ENCODE measurements at places on chromosomes 3 and 15.

GRCh38 chr3:168425936-168426595 is 330.3 kb upstream of the GOLIM4 start:
- no peak for DNase-seq

DNA sequence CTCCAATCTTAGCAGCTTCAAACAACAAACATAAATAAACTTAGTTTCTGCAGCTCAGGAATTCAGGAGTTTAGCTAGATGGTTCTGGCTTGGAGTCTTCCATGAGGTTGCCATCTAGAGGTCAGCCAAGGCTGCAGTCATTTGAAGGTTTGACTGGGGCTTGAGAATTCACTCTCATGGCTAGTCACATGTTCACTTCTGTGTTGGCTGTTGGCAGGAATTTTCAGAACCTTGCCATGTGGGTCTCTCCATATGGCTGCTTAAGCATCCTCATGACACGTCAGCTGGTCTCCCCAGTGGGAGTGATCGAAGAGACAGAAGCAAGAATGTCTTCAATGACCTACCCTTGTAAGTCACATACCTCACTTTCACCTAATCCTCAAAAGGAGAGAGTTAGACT is 269.2 kb upstream of the CNTN3 start:
- DNase-seq: no peak

DNA sequence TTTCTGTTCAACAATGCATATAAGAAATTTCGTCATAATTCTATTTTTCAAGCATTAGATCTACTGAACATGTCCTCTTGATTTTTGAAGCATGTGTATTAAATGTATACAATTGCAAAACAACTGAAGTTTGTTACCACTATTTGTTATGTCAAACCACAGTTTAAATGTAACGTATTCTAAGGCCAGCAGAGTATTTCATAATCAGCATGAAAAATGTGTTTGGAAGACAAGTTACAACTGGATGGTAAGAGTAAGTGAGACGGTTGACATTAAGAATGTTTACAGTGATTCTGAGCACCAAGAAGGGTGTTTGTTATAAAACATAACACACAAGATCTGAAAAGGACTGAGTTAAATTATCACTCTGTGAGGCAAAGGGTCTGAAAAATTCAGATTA is 738.4 kb downstream of the PLOD2 start:
- no peak for DNase-seq

DNA sequence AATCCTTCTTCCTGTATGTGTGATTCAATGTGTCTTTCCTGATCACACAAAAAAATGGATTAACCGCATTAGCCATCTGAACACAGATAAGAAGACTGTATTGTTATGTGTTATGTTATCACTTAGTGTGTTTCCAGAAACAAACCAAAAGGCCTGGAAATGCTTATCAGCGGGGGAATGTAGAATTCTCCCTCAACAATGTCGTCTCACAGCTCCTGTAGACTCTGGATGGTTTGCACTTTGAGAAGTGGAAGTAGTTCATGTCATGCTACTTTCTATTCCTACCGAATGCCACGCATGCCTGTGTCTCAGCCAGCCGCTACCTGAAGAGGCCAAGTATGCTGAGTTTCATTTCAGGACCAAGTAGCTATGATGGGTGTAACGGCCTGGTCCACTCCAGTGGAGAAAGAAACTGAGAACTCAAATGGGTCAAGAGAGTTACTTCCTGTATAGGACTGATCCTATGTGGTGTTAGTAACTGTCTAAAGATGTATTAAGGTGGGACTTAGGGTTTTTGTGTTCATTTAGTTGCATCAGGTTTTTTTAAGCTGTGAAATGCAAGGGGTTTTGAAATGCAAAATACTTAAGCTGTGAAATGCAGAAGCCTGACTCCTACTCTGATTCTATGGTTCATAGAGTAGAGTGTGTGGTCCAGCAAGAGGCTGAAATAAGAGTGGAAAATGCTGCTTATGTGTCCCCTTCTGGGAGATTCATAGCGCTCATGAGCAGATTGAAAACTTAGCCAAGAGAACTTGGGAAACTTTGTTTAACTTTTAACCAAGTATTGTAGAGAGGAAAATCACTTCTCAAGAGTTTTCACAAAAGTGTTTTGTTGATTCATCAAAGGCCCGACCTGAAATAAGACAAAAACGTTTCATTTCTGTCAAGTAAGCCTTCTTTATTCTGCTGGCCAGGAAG is 118.5 kb upstream of the LMOD3 start:
- no peak for DNase-seq

- no peak for DNase-seq
Measured at GRCh38 chr3:22981861-22982260, 221.3 kb upstream of the UBE2E2 start.

- no peak for DNase-seq
Measured at GRCh38 chr15:80502782-80503181, 98.6 kb downstream of the ARNT2 start.

GRCh38 chr15:64665179-64665578 is 110.2 kb downstream of the RBPMS2 start:
- DNase-seq: no peak

GRCh38 chr15:71357321-71357732 is 242.1 kb downstream of the THSD4 start:
- no peak for DNase-seq

GRCh38 chr3:51670053-51670822 is 814 bp upstream of the TEX264 start:
- no peak for DNase-seq

GRCh38 chr15:90594301-90594738 is 64.6 kb downstream of the CRTC3 start:
- peak; percentile 59 for DNase-seq

- no peak for DNase-seq
Measured at GRCh38 chr3:11134794-11135193, 19.5 kb upstream of the HRH1 start.

- no peak for DNase-seq
Measured at GRCh38 chr3:101695779-101696372, 9.4 kb upstream of the RPL24 start.

- peak; percentile 37 for DNase-seq
Measured at GRCh38 chr3:32817257-32817557, 590 bp upstream of the TRIM71 start.

GRCh38 chr15:64137226-64137833 is 14.2 kb upstream of the SNX22 start:
- peak; percentile 37 for DNase-seq

DNA sequence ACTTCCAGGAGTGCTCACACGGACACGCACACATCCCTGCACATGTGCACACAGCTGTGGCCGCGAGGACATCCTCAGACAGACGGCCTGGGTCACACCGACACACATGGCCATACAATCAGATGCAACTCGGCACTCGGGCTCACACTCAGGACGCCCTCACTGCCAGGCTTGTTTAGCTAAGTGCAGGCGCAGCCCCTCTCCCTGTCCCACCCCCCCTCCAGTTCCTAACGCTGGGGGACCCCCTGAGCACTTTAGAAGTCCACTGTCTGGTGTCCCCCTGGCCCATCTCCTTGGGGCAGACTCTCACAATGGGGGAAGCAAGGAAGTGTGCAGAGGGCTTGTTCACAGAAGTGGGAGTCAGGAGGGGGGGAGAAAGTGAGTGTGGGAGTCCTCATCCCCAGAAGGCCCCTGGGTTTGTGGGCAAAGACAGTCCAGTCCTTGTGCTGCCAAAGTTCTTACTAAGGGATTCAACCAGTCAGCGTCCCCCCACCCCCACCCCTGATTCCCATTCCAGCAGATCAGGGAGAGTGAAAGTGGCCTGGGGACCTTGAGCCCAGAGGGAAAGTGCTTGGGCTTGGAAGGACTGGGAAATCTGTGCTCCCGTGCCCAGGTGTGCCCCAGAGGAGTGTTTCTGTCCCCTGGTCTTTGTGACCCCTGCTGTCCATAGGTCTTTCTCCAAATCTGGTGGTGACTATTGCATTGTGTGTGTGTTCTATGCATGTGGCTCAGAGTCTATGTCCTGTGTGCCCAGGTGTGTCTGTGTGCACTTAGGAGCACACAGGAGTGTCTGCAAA is 767 bp upstream of the GATA2 start:
- DNase-seq: no peak

DNA sequence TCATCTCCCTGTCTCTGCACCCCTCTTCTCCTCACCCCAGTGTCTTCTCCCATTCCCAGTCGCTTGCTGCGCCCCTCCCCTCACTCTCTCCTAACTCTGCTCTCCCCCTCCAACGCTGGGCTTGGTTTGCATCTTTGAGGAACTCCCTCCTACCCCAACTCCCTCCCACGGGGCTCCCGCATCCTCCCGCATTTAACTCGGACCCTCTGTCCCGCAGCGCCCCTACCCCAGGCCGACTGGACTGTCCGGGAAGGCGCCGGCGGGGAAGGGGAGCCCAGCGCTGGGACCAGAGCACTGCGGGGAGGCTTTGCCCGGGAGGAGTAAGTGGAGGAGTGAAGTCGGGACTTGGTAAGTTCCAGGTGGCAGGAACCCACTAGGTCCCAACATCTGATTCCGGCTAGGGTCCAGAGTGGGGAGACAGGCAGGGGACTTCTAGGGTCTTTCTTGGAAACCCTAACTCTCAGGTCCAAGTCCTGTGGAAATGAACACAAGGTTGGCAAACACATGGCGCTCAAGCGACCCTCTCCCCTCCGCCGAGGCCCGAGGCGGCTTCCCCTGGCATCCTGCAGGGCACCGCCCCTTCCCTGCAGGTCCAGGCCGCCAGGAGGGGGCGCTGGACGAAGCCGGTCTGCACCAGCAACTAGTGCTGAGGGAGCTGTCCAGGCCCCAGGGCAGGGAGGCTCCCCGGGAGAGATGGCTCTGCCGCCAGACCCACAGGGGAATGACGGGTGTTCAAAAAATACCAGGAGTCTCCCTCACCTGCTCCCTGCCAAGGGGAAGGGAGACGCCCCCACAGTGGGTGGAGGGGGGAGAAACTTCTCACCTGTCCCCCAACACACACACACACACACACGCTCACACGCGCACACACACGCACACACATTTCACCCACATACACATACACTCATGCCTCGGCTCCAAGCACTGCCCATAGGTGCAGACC is 53.2 kb downstream of the LHFPL4 start:
- no peak for DNase-seq

DNA sequence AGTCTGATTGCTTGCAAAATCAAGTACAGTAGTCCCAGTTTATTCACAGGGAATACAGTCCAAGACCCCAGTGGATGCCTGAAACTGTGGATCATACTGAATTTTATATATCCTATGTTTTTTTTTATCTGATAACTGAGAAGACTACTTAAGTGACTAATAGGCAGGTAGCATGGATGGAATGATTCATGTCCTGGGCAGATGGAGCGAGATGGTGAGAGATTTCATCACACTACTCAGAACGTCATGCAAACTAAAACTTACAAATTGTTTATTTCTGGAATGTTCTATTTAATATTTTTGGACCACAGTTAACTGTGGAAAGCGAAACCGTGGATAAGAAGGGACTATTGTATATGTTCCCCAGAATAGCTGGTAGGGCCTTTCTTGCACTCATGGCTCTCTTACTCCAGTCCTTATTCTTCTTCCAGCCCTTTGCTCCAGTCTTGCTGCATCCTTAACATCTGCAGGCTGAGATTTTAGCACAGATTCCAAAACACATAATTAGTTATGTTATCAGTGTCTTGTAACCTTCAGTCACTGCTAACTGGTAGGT is 290.0 kb downstream of the ADAMTSL3 start:
- DNase-seq: no peak

- DNase-seq: no peak
Measured at GRCh38 chr3:61666615-61667330, 105.4 kb downstream of the PTPRG start.

DNA sequence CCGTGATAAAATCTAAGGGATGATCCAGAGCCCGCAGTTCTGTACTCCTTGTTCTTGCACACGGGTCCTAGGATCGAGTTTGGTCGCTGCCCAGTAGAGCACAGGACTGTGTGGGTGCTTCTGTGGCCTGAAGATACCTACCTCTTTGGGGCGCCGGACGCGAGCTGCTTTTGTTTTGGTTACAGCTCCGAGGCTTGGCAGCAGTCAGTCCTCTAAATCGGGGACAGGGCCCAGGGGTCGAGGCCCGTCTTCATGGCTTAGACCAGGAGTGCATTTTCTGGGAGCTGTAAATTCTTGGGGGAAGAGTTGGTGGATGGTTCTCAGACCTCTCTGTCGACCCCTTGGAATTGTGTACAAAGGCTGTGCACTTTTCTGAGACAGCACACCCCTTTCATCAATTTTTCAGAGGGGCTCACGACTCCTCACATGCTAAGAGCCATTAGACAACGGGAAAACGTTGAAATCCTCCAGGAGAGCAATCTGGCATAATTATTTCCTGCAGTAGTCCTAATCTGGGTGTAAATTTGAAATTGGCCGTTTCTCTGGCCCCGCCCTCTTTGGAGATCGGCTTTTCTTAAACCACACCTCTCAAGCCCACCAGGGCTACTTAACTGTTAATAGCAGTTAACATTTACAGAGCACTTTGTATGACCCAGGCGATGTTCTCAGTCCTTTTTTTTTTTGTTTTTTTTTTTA is 928 bp downstream of the CEP97 start:
- peak; percentile 43 for DNase-seq

GRCh38 chr3:54600441-54601204 is 327.2 kb downstream of the LRTM1 start:
- peak; percentile 9 for DNase-seq

GRCh38 chr3:58215317-58216025 is 4.7 kb upstream of the DNASE1L3 start:
- DNase-seq: no peak

DNA sequence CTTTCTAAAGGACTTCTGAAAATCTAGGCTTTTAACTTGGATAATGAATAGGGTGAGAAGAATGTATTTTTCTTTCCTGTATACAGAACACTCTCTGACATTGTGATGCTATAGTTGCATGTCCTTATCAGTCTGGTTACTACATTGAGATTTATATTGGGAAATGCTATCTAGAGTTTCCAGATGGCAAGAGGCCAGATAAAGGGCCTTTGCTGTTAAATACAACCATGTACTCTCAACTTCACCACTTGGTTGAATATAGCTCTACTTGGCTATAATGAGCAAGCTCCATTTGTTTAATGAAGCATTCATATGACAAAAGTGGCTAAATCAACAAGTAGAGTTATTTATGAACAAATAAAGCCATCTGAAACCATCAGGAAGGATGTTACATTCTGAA is 91.0 kb downstream of the IGSF11 start:
- DNase-seq: no peak

GRCh38 chr3:27458929-27459328 is 25.3 kb downstream of the SLC4A7 start:
- DNase-seq: no peak

DNA sequence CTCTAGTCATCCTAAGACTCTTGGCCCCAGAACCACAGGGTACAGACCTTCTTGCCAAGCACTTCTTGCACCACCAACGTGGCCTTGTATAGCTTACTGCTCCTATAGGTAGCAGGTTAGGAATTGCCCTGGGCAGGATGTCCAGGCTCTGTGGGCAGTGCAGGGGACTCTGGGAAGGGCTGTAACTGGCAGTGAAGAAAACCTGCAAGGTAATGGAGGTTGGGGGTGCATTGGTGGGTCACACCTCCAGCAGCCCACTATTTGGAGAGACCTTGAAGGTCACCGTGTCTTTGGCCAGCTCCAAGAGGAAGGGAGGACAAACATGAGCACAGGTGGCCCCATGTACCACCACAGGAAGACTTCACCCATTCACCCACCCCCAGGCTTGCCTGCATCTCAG is 21.3 kb upstream of the XYLB start:
- DNase-seq: no peak

- no peak for DNase-seq
Measured at GRCh38 chr3:89474333-89475130, 367.1 kb downstream of the EPHA3 start.

GRCh38 chr3:48716508-48716981 is 476 bp downstream of the IP6K2 start:
- DNase-seq: no peak
